Epithelial cell of proximal tubule (primary cell): ENCODE measurements at places on chromosomes 12 and 14.

DNA sequence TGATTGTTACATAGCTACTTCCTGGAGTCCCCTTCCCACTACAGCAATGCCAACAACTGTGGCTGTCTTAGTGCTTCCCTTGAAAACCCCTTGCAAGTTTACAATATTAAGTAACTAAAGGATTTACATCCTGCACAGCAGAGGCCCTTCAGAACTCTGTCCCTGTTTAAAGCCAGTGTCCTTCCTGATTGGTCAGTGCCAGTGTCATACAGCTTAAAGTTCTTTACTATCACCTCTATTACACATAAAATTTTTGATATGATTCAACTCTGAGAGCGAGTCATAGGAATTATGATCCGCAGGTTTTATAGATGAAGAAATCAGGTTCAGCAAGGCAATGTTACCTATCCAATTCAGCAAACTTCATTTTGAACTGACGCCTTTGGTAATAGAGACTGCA is 91.4 kb upstream of the ALX1 start:
- no peak for DNase-seq

- no peak for DNase-seq
Observed at GRCh38 chr12:104535369-104535768, 78.6 kb downstream of the CHST11 start.

GRCh38 chr14:102049258-102050025 is 37.4 kb downstream of the HSP90AA1 start:
- DNase-seq: no peak

- DNase-seq: no peak
Observed at GRCh38 chr12:851913-852312, 97.6 kb downstream of the RAD52 start.

GRCh38 chr12:93025145-93026103 is 96.3 kb upstream of the EEA1 start:
- DNase-seq: no peak

- DNase-seq: no peak
Observed at GRCh38 chr12:100450735-100451134, 22.9 kb upstream of the NR1H4 start.

DNA sequence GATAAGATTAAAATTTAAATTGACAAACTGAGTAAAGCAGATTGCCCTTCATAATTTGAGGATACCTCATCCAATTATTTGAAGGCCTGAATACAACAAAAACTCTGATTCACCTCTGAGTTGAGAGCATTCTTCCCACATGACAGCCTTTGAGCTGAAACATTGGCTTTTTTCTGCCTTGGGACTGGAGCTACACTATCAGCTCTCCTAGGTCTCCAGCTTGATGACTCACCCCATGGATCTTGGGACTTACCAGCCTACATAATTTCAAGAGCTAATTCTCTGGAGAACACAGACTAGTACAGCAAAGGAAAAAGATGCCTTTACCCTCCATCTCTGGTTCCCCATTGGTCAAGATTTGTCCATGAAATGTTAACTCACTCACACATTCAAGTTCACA is 555.1 kb downstream of the FOXG1 start:
- peak; percentile 42 for DNase-seq

DNA sequence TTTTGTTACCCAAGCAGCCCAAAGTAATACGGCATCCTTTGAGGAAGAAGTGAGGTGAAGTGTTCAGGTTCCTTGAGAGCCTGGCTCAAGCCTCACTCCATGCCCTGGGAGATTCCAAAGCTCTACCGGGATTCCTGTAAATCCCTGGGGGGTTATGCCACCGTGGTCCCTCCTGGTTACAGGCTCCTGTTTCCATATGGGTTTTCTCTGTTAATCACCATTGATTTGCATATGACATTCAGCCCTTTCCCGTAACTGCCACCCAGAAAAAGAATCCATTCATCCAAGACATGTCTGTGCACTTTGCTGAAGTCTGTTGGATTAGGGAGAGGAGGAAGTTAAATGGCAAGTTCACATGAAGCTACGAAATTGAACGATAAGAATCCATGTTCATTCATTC is 27.9 kb upstream of the CCDC60 start:
- DNase-seq: no peak

- no peak for DNase-seq
Observed at GRCh38 chr14:61444215-61444768, 122.9 kb downstream of the PRKCH start.

- DNase-seq: no peak
Observed at GRCh38 chr12:89472508-89472907, 52.1 kb downstream of the GALNT4 start.

DNA sequence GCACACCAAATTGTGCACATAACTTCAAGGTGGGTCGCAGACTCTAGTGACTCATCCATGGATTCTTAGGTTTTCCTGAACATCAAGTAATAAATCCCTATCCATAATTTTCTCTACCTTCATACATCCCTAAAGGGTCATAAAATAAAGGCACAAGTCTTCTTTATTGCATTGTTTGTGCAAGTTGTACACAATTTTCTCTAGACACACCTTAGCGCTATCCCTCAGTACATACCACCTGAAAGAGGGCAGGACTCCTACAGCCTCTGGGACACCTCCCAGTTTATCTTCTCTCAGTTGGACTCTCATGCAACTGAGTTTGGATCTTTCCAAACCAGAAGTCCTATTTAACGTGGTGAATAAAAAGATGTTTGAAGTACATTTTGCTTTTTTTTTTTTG is 168.5 kb upstream of the BMP4 start:
- no peak for DNase-seq

DNA sequence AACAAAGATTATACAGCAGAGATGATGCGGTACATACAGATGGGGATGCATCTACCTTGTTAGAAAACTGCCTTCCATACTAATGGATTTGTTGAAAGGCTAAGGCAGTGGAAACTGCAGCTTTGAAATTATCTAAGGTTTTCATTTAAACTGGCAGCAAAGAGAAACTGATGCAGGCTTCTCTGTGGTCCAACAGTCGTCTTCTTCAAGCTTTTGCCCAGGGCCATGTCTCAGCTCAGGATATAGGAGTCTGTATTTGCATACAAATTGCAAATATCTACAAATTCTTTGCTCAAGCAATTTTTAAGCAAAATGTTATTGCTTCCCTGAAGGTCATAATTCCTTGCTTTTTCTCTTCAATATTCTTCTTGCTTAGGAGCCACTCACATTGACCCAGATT is 33.7 kb downstream of the ERH start:
- DNase-seq: no peak

DNA sequence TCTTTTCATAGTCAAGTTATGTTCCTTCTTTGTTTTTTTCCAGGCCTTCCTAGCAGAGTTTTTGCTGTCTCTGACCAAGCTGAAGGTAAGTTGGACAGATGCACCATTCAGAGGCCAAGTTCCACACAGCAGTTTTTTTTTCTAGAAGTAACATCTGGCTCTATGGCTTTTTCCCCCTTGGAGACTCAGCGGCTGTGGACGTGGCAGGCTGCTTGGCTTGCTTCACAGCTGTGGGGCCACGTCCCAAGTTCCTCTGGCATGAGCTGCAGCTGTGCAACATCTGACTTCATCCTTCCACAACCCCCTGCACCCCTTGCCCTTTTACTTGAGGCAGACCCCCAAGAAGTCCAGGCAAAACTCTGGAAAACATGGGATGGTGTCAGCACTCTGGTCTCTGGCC is 24.2 kb upstream of the RHOJ start:
- DNase-seq: no peak

- DNase-seq: no peak
Observed at GRCh38 chr12:130879781-130880389, 8.0 kb downstream of the RAN start.

DNA sequence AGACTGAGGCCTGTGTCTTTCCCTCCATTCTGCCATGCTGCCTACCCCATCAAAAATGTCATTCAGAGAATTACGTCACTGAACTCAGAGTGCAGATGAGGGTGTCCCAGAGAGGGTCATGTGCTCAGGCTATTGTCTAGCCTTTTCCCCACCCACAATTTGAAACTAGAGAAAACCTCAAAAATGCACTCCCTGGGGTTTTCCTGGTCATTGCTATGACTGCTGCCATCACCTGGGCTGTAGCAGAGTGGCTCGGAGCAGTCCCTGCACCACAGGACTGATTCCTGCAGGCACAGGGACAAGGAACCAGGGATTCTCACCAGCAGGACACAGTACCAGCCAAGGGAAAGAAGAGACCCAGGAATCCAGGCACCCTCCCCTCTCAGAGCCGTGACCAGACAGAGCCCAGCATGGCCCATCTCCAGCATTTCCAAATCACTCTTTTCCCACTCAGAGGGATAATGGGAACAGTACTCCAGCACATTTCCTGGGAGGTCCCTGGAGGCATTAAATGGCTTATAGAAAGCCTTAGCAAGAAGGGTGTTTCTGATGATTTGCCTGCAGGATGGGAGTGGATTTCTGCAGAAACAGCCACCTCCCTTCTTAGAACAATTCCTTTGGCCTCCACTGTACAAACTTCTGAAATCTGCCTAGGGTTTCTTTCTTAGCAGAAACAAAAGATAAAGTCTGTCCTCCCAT is 45.9 kb downstream of the VWF start:
- DNase-seq: no peak

- no peak for DNase-seq
Observed at GRCh38 chr12:38159092-38159551, 157.5 kb upstream of the ALG10B start.

DNA sequence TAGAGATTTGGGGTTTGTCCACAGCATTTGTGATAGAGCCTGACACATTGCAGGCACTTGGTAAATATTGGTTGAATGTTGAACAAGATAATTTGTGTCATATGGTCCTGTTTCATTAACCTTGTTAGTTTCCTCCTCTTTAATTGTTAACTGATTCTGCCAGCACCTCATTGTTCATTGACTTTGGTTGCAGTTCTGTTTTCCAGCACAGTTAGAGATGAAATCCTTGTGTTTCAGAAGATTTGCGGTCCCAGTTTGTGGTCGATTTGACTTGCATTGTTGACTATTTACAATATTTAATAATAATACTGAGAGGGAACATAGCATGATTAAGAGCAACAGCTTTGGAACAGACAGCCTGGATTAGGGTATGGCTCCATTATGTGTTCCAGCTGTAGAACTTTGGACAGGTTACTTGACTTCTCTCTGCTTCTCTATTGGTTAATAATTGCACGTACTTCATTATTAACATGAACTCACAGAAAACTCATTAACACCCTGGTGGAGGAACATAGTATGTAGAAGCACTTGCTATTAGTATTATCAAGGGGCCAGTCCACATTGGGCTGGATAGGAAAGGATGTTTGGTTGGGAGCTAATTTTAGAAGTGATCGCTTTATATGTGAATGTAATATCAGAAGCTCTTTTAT is 8.7 kb downstream of the DRAM1 start:
- DNase-seq: no peak

GRCh38 chr12:90945070-90945649 is 9.8 kb downstream of the CCER1 start:
- DNase-seq: no peak

DNA sequence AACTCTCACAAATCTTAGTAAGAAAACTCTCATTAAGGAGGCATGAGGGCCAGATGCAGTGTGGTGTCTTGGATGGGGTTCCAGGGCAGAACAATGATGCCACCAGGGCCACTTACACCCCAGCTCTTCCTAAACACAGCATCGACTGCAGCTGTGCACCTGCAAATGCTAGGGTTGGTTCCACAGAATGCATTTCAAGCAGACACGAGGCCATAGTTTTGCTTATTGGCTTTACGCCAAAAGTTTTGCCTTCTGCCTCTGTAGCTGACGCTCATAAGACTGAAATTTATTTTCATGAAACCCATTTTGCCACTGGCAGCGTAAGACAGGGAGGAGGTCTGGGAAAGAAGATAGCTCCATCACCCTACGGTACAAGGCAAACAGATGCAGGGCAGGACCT is 179.0 kb downstream of the RIMBP2 start:
- DNase-seq: no peak

GRCh38 chr14:20998139-20998538 is 954 bp upstream of the SLC39A2 start:
- no peak for DNase-seq

DNA sequence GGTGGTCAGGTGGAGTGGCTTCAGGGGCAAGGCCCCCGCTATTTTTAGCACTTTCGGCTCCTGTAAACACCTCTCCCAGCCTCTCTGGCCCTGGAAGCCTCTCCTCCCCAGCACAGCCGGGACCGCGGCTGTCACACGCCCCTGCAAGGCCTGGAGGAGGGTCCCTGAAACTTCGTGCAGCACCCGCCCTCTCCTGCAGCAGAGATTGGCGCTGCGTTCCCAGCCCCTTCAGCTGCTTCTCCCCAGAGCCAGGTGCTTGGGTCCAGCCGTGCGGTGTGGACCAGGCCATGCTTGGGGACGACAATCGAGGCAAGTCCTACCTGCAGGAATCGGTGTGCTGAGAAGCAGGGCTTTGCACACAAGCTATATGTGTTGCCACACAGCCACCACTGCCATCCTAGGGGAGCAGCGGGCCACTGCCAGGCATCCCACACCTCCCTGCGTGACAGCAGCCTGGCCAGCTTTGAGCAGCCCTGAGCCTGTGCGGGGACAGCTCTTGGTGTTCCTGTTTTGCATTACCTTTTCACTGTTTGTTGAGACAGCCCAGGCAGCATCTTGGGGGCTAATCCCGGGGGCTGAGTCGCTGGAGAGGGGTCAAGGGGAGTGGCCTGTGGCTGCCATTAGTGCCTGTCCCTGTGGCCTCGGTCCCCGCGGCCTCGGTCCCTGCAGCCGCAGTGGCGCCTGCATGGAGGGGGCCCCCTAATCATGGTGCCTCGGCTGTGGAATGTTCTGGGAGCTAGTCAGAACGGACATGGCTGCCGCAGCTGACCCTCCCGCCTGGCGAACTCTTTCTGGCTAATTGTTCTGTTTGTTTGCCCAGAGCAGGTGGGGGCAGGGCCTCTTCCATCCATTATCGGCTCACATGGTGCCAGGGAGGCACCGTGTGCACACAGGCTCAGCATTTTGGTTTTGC is 27.6 kb upstream of the TRAF3 start:
- no peak for DNase-seq

- DNase-seq: no peak
Observed at GRCh38 chr12:77630790-77631445, 199.8 kb upstream of the NAV3 start.

DNA sequence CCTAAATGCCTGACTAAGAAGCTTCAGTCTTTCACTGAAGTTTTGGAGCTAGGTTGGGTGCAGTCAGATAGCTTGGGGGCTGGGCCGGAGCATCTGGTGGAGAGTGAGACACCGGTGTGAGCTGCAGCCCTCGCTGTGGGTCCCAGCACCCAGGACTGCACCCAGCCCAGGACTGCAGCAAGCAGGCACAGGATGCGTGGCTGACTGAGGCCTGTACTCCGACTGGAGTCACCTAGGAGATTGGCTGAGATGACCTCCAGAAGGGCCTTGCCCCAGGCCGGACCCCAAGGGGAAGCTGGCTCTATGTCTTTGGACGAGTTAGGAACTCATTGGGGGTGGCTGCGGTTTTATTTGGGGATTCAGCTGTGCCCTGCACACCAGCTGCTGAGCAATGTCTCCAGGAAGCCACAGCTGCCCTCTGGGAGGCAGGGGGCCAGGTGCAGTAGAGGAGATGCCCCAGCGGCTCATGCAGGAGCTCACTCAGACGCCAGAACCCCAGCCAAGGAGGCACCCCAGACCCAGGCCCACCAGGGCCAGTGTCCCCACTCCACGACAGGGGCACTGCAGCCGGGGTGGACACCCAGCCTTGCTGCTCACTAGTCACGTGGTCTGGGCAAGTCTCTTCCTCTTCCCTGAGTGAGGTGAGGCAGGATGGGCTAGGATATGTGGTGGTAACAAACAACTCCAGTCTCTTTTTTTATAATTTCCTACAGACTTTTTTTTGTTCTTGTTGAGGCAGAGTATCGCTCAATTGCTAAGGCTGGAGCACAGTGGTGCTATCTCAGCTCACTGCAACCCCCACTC is 31.8 kb upstream of the RCOR1 start:
- DNase-seq: no peak
